ENCODE measurements at places on chromosomes 3 and 15. TPM values are rescaled to one million over a fixed set of nuclear protein-coding genes. Genes with fewer than 3 reads are reported as not detected.

The SHC4 gene
- total RNA-seq: 2.0 TPM

The TPM1 gene
- total RNA-seq: 169 TPM

The SNX22 gene
- total RNA-seq: 0.50 TPM

The GAP43 gene
- total RNA-seq: 0.33 TPM

The GOLGA8R gene
- 3.9 TPM for total RNA-seq

The SEMA5B gene
- total RNA-seq: not detected

The SHQ1 gene
- total RNA-seq: 23.0 TPM

The IGSF10 gene
- total RNA-seq: 1.3 TPM

The COLQ gene
- 0.66 TPM for total RNA-seq

The NRROS gene
- total RNA-seq: 0.58 TPM

The FYCO1 gene
- 44.7 TPM for total RNA-seq

The RFX7 gene
- total RNA-seq: 5.8 TPM

The TICRR gene
- total RNA-seq: 0.33 TPM

The KNG1 gene
- not detected for total RNA-seq

The COL6A5 gene
- total RNA-seq: not detected

The HACD2 gene
- 26.9 TPM for total RNA-seq

The LZTFL1 gene
- total RNA-seq: 17.5 TPM

The CISH gene
- total RNA-seq: 0.73 TPM

The CPA3 gene
- not detected for total RNA-seq

The TP63 gene
- total RNA-seq: under 0.01 TPM

The PTH1R gene
- total RNA-seq: 0.66 TPM

The DLL4 gene
- 0.73 TPM for total RNA-seq

The PLS1 gene
- total RNA-seq: 0.33 TPM

The TEX55 gene
- total RNA-seq: not detected

The ZNF770 gene
- 30.7 TPM for total RNA-seq

The CACNA2D2 gene
- not detected for total RNA-seq

The NDN gene
- total RNA-seq: 132 TPM

The KLHL40 gene
- not detected for total RNA-seq

The OR5K4 gene
- not detected for total RNA-seq

The CRABP1 gene
- total RNA-seq: not detected

The SLC22A14 gene
- total RNA-seq: 0.15 TPM

The HCLS1 gene
- 0.17 TPM for total RNA-seq

The RETNLB gene
- total RNA-seq: not detected

The SYNPR gene
- total RNA-seq: not detected

The SLC51B gene
- 1.5 TPM for total RNA-seq

The C3orf49 gene
- total RNA-seq: not detected

The GMPS gene
- 85.4 TPM for total RNA-seq

The HHLA2 gene
- not detected for total RNA-seq

The ATP8B4 gene
- 3.2 TPM for total RNA-seq

The TGM5 gene
- total RNA-seq: not detected

The CBLB gene
- total RNA-seq: 32.4 TPM

The BUB1B gene
- 33.3 TPM for total RNA-seq

The HERC2 gene
- total RNA-seq: 57.7 TPM

The DGKG gene
- total RNA-seq: 0.87 TPM

The CHRFAM7A gene
- total RNA-seq: 0.17 TPM

The SST gene
- not detected for total RNA-seq

The SMAD6 gene
- total RNA-seq: 16.6 TPM

The LYZL4 gene
- total RNA-seq: not detected

The POTEB gene
- total RNA-seq: not detected
